ENCODE measurements at places on chromosomes 2 and 18.

GRCh38 chr2:58715344-58715743, 474.2 kb upstream of the FANCL start:
- no peak for DNase-seq

- DNase-seq: no peak
These were observed 30.6 kb downstream of the CFAP221 start for GRCh38 chr2:119574864-119575263.

- no peak for DNase-seq
These were observed 926.5 kb upstream of the KLHL29 start for GRCh38 chr2:22458440-22458839.

DNA sequence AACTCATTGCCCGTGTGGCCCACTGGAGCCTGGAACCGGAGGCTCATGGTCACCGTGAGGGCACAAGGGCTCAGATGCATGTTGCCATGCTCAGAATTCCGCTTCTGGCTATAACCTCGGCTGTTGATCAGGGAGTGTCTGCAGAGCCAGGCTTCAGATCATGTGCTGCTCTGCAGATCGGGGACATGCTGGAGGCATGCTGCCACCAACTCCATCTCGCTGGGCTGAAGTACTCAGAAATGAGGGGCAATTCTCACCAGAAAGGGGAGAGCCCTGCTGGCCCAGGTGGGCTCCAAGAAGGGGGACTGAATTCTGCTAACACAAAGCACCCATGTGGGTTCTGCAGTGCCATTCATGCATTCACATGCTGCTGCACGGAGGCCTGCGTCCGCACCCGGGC, 269.2 kb upstream of the PXDN start:
- no peak for DNase-seq

- no peak for DNase-seq
These were observed 9.1 kb upstream of the MALT1 start for GRCh38 chr18:58662118-58662517.

DNA sequence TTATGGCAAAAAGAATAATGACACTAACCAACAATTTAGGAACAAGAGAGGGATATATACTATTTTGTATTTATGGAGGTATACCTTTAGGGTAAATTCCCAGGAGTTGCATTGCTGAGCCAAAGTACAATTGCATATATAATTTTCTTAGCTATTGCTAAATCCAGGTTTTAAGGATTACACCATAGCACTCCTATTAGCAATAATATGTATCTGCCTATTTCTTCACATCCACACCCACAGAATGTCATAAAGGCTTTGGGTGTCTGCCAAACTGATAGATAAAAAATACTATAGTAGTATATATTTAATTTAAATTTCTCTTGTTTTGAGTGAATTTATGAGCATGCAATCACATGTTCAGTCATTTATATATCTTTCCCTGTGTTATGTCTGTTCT, 11.5 kb upstream of the SERPINB13 start:
- DNase-seq: no peak

DNA sequence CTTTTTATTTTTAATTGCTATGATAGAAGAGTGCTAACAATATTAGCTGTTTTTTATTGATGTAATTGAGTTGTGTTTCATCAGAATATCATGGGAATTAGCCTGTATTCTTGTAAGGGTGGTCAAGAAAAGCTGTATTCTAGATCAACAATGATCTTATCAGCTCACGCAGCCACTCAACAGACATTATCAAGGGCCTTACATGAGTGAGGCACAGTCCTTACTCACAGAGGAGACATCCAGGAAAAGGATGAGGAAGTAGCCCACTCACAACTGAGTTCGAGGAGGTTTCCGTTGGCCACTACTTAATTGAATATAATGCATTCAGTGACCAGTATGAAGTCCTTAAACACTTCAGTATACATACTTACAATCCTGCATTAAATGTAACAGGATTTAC, 152.5 kb downstream of the AFF3 start:
- DNase-seq: no peak

DNA sequence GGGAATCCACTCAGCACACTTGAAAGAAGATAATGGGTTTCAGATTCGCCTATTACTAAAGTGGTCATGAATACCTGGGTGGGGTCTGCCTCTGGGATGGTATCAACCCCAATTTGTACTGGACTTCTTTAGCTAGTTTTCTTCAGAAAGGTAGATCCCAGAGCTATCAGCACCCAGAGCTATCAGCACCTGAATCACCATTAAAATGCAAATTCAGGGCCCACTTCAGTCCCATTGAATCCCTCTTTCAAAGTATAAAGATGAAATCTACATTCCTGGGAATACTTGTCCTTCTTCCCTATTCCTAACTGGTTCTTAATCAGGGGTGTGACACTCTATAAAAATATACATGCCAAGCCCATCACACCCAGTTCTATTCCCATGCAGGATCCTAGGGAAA, 914.3 kb downstream of the DCC start:
- DNase-seq: no peak

DNA sequence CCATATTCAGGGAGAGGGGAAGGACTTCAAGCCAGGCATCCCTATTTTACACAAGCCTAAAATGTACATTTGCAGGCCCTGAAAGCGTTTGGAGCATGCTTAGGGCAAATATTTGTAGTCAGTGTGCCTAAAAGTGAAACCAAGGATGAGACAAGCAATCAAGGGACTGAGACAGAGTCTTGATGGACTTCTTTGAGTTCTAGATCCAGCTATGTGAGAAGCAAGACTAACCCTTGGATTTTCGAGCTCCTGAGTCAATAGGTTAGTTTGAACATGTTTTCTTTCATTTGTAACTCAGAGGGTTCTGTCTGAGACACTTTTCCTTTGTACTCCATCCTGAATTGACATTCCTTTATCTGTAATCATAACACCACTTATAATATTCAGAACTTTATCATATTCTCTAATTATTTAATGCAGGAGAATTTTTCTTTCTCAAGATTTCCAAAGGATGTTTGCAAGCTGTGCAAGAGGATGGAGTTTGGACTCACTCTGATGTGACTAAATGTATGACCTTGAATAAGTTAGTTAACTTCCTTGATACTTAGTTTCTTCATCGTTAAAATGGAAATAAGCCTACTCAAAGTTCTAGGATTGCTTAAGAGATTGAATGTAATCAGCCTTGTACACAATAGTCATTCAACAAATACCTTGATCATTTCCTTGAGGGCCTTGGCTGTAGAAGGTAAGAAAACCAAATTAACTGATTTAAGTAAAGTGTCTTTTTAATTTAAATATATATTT, 1237.8 kb upstream of the ZEB2 start:
- no peak for DNase-seq

- DNase-seq: no peak
These were observed 67.3 kb upstream of the ACAA2 start for GRCh38 chr18:49880661-49881060.

DNA sequence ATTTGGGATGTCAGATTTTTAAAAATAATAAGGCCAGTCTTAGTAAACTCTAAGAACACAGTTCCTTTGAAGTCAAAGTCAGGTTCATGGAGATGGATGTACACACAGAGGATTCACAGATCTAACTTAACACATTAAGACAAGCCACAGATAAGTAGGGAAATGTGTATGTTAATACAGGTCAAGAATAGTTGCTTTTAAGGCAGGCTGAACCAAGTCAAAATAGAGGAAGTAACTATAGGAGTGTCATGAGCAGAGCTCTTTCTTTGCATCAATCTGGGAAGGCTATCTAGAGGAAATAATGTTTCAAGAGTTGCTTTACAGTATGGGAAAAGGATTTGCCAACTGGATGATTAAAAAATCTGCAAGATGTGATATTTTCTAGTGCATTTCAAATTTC, 128.0 kb upstream of the FBXO11 start:
- no peak for DNase-seq

DNA sequence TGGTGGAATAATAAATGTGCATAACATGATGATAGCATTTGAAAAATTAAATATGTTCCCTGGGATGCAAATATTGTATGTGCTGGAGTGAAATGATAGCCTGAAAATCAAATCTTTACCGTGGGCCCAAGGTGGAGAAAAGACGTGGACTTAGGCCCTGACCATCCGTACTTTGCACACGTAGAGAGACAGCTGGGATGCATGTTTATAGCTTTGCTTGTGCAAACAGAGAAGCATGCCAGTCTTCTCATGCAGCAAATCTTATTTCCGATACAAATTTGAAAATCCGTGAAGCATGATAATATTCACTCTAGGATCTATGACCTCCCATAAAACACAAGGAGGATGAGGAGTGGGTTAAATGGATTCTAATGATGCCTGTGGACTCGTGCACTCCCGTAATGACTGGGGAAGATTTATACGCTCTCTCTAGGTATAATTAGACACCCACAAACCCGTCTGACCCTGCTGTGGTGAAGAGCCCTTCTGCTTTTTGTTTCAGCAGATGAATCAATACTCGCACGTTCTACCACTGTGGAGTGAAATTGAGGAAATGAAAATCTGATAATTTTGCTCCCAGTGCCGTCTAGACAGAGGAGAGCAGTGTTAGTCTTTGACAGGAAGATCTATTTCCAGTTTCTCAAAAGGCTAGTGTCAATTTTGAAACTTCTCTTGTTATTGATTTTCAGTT, 810.3 kb upstream of the SALL3 start:
- no peak for DNase-seq

GRCh38 chr2:230775737-230776136, 63.1 kb downstream of the CAB39 start:
- no peak for DNase-seq

DNA sequence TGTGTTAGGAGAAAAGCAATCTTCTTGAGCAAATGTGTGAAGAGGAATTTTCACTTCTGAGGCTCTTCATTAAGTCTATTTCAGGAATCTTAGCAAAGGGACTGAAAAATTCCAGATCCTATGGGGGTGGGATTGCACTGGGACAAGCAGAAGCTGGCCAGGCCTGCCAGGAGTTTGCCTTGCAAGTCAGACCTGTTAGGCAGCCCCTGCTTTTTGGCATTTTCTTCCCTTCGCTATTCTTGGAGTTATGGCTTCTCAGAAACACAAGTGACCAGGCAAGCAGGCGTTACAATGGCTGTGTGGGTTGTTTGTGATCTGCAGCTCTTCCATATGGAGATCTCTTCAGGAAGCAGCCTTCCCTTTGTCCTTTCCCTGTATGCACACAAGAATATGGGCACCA, 8.0 kb upstream of the CCDC85A start:
- no peak for DNase-seq

DNA sequence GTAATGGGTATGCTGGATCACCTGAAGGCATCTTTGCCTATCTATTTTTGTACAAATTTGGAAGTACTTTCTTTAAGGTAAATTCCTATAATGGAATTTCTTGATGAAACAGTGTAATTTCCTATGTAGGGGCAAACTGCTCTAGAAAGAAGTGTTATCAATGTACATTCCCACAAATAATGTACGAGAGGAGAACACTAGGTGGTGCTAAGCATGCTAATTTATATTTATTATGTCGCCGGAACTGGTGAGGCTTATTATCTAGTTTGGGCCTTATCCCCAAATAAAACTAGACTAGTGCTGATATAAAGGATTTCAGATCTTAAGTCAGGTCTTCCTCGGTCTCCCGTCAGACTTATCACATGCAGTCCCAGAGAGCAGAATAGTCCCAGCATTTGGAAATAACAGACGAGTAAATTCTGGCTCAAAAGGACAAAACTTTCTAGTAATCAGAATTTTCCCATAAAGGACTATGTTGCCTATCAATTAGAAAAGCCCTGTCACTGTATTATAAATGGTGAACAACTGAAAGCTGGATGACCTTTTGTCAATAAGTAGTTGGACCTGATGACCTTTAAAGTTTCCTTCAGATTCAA, 86.9 kb upstream of the RBBP8 start:
- DNase-seq: no peak

GRCh38 chr2:215419113-215419512, 16.8 kb downstream of the FN1 start:
- no peak for DNase-seq

- no peak for DNase-seq
These were observed 72.4 kb upstream of the KIF5C start for GRCh38 chr2:148802448-148803220.

GRCh38 chr2:194319222-194319992, 1337.6 kb upstream of the SLC39A10 start:
- no peak for DNase-seq

DNA sequence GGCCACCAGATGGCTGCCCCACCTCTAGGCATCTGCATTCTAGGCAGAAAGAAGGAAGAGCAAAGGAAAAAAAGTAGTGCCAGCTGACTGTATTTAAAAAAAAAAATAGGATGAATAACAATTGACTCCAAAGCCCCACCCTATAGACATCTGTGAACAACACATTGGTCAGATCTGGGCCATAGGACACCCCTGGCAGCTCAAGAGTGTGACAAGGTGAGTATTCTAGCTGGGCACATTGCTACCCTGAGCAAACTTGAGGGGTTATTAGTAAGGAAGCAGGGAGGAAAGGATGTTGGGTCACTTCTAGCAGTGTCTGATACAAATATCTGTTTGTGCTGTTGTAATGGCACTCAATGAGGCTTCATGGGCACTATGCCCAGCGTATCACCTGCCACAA, 58.6 kb upstream of the NPAS2 start:
- no peak for DNase-seq

GRCh38 chr2:168604252-168604651, 148.2 kb downstream of the CERS6 start:
- DNase-seq: no peak

DNA sequence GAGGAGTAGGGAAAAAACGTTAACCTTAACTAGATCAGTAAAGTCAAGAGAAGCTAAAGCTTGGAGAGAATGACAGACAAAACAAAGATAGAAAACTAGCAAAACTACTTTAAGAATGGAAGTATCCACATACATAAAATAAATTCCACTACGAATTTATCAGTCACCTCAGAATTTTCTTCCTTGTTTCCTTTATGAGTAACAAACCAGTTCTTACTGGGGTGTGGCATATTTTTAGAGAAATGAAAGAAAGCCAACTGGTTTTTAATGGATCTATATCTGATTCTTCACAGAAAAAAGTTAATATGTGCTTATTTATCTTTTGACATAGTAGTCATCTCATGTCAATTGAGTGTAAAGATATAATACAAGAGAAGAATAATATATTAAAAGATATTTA, 2033.7 kb upstream of the CELF4 start:
- no peak for DNase-seq

DNA sequence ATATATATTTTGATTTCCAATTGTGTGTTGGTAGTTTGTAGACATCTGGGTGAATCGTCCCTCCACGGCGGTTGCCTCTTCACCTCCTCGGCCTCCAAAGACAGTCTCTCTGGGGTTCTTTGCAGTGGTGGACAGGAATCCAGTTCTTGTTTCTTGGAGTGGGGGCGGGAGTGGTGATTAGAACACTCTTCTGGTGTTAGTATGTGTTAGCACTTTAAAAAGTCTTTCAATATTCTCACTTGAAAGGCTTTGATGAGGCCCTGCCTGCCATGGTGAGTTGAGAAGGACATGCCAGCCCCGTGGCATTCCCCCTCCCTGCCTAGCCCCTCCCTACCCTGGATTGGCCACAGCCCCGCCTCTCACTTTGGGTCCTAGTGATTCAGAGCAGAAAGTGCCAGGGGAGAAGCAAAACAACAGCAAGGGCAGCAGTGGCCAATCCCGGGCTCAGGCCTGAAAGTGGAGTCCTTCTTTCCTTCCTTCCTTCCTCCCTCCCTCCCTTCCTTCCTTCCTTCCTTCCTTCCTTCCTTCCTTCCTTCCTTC, 316.8 kb upstream of the HS6ST1 start:
- DNase-seq: no peak
